ENCODE measurements at places on chromosomes 1 and 21.

DNA sequence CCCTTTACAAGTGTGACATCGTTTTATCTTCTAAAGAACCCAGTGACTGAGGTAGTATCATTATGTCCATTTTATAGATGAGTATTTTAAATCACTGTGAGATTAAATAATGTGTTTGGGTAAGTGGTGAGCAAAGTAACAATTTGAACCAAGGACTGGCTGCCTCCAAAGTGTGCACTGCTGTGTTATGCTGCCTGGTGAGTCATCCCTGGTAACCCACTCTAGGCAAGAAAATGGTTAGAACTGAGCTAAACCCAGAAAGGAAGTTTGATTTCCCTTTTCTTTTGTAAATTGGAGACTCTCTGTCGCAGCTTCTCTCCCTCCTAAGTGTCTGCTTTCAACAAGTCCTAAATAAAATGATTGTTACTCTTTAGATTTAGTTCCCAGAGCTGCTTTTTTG, 342.8 kb upstream of the KAZN start:
- H3K4me1 ChIP-seq, result no peaks in the 10 kb centered on the region
- H3K27ac ChIP-seq, result no peak overlapping the region
- no peak overlapping the region for H3K4me3 ChIP-seq
- DNase-seq, result no peak

DNA sequence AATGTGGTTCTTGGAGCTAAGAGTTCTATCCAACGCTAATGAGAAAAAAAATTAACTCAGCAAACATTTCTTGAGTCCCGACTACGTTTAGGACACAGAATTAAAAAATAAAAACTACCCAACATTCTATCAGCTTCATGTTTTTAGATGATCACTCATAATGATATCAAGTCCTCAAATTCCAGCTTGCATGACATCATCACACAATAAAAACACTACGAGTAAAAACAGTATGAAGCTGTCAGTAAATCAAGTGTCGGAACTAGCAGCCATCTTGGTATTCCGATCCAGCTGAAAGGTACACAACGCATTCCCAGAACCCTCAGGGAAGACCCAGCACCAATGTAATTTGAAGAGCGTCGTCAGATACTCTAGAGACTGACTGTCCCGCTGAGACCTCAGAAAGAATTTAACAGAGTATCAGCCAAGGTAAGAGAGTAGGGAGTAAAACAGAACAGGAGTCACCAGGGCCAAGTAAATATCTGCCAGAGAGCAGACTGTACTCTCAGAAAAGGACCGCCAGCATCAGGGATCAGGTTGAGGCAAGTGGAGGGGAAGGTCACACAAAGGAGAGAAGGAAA, 57.0 kb downstream of the NRIP1 start:
- peaks cover 20% of the 10 kb centered on the region for H3K4me1 ChIP-seq
- H3K27me3 ChIP-seq, result no peaks in the 10 kb centered on the region
- H3K27ac ChIP-seq, result no peak overlapping the region
- no peak for DNase-seq

GRCh38 chr1:244760471-244760870, 75.0 kb upstream of the COX20 start:
- no peaks in the 10 kb centered on the region for H3K36me3 ChIP-seq
- peaks cover 32% of the 10 kb centered on the region for H3K27me3 ChIP-seq
- no peak for DNase-seq
- H3K4me3 ChIP-seq, result no peak overlapping the region

- H3K4me1 ChIP-seq, result no peaks in the 10 kb centered on the region
- H3K27me3 ChIP-seq, result peaks cover 27% of the 10 kb centered on the region
- H3K4me3 ChIP-seq, result no peak overlapping the region
Observed at GRCh38 chr1:8256321-8256720, 61.6 kb upstream of the SLC45A1 start.

DNA sequence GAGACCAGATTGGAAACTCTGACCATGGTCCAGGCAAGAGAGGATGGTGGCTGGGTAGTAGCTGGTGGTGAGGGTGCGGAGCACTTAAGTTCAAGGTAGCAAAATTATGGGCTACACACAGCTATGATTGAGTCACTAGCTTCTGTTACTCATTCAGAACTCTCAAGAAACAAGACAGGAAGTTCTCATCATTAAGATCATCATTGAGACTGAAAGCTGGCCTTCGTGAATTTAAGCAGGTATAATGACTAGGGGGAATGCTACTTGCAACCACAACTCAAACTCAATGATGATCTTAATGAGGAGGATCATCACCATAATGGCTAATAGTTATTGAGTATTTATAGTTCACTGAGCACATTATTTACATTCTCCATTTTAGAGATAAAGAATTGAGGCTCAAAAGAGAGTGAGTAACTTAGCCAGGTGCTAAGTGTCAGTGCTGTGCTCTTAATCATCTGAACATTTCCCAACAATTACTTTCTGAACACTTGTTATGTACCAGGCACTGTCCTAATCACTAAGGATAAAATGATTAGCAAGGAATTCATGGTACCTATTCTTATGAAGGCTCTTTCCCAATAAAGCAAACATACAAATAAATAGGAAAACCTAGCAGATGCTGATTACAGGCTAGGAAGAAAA, 286.3 kb upstream of the C1orf105 start:
- no peak for DNase-seq
- no peak overlapping the region for H3K27ac ChIP-seq
- H3K27me3 ChIP-seq, result no peaks in the 10 kb centered on the region
- peaks cover 4% of the 10 kb centered on the region for H3K4me1 ChIP-seq
- peaks cover 2% of the 10 kb centered on the region for H3K36me3 ChIP-seq

DNA sequence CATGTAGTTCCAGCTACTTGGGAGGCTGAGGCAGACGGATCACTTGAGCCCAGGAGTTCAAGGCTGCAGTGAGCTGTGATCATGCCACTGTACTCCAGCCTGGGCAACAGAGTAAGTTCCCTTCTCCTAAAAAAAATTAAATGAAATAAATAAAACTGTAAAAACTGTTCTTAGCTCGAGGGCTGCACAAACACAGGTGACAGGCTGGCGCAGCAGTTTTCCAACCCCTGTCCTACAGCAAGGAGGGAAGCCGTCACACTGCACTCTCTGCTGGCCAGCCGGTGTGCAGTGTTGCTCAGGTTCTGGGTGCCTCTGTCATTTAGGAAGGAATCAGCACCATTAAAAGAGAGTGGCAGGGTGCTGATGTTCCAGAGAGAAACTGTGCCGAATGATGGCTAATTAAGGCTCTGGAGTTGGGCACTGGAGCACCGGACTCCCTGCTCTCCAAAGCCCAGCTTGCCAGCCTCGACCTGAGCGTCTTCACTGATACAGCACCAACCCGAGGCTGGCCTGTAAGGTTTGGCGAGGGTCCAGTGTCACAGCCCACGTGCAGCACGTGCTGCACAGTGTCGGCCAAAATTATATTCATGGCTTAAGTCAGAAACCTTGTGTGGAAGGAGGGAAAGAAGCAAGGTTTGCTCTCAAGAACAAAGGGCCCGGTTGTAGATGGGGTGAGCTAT, 26.4 kb upstream of the KCNAB2 start:
- no peaks in the 10 kb centered on the region for H3K27me3 ChIP-seq
- peaks cover 42% of the 10 kb centered on the region for H3K36me3 ChIP-seq
- peaks cover 8% of the 10 kb centered on the region for H3K4me1 ChIP-seq
- H3K4me3 ChIP-seq, result no peak overlapping the region
- peak overlapping the region; percentile 53 for H3K27ac ChIP-seq

DNA sequence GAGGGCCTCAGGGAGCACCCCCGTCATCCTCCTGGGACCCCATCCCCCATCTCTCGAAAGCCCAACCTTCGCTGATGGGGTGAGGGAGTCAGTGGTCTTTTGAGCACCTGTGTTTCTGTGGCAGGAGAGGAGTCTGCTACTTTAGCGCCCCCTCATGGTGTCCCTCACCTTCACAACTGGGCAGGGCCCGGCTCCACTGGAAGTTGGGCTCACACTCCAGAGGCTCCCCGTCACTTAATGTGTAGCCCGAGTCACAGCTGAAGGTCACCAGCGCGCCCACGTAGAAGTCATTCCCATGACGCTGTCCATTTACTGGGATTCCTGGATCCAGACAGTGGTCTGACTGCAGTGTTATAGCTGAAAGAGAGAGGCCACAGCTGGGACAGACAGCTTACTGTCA, 139.5 kb upstream of the HMGB4 start:
- no peaks in the 10 kb centered on the region for H3K4me1 ChIP-seq
- no peak overlapping the region for H3K4me3 ChIP-seq
- H3K27ac ChIP-seq, result no peak overlapping the region
- DNase-seq, result no peak
- H3K27me3 ChIP-seq, result peaks cover 34% of the 10 kb centered on the region

DNA sequence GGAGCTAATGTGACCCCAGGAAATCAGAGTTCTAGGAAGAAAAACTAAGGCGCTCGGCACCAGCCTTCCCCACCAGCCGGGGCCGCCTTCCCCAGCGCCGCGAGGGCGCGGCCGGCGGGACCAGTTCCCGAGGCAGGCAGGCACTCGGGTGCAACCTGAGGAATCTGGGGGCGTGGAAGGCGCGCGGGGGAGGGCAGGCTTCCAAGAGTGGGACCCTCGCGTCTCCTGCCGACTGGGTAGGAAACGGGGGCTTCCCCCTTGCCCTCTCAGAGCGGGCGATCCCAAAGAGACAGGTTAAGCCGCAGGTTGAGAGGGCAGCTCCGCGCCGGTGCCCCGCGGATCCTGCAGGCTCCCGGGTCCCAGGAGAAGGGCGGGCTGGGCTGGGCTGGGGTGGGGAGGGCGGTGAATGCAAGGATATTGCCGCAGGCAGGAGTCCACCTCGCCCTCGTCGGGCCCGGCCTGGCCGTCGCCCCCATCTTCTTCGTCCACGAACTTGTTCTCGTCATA, 431 bp downstream of the ARPC5 start:
- H3K27me3 ChIP-seq, result no peaks in the 10 kb centered on the region
- H3K36me3 ChIP-seq, result peaks cover 36% of the 10 kb centered on the region
- peaks cover 35% of the 10 kb centered on the region for H3K4me1 ChIP-seq
- no peak for DNase-seq

- H3K27me3 ChIP-seq, result no peaks in the 10 kb centered on the region
- H3K27ac ChIP-seq, result no peak overlapping the region
- no peaks in the 10 kb centered on the region for H3K36me3 ChIP-seq
- peaks cover 6% of the 10 kb centered on the region for H3K4me1 ChIP-seq
- no peak overlapping the region for H3K4me3 ChIP-seq
Observed at GRCh38 chr1:50793521-50793920, 166.5 kb downstream of the FAF1 start.

DNA sequence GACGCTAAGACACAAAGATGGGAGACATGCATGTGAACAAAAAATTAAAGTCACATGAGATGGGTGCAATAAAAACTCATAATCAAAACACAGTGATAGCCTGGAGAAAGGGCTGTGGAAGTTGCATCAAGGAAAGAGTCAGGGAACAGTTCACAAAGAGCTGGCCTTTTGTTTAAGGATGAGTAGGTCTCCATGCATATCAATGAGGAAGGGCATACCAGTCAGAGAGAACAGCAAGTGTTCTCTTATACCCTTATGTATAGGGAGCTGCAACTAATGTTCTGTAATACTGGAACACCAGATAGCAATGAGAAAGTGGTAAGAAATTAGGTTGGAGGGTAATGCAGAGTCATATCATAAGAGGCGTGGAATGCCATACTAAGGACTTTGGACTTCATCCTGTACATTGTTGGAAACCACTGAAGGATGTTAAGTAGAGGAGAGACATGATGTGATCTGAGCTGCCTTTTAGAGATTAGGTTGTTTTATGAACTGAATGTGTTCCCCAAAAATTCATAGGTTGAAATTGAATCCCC, 46.7 kb upstream of the SAMD13 start:
- no peak for DNase-seq
- H3K36me3 ChIP-seq, result no peaks in the 10 kb centered on the region
- no peak overlapping the region for H3K27ac ChIP-seq
- H3K4me3 ChIP-seq, result no peak overlapping the region

GRCh38 chr1:152884506-152884905, 6.4 kb downstream of the SMCP start:
- no peak overlapping the region for H3K4me3 ChIP-seq
- peaks cover 15% of the 10 kb centered on the region for H3K27me3 ChIP-seq
- no peak overlapping the region for H3K27ac ChIP-seq
- no peaks in the 10 kb centered on the region for H3K4me1 ChIP-seq
- no peak for DNase-seq

DNA sequence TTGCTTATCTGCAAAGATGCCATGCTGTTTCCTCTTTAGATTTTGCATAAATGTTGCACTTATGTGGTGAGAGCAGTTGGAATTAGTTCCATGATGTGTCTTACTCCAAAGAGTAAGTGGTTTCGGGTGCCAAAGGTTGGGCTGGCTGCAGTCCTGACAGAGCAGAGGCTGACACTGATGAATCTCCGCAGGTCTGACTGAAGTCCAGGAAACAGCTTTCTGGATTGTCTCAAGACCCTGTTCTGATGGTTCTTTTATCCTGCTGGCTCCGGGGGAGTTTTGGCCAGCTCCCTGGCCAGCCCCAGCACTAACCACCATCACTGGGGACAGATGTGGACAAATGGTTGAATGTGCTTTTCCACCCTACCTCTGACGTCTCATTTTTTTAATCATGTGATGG, 207.2 kb upstream of the KIAA0040 start:
- peaks cover 52% of the 10 kb centered on the region for H3K27me3 ChIP-seq
- no peaks in the 10 kb centered on the region for H3K36me3 ChIP-seq
- H3K4me1 ChIP-seq, result no peaks in the 10 kb centered on the region
- no peak overlapping the region for H3K27ac ChIP-seq
- DNase-seq, result no peak

- H3K4me3 ChIP-seq, result no peak overlapping the region
- H3K36me3 ChIP-seq, result no peaks in the 10 kb centered on the region
- H3K27me3 ChIP-seq, result peaks cover 36% of the 10 kb centered on the region
- H3K27ac ChIP-seq, result no peak overlapping the region
- H3K4me1 ChIP-seq, result no peaks in the 10 kb centered on the region
Observed at GRCh38 chr1:227255086-227255732, 63.1 kb downstream of the CDC42BPA start.

- H3K4me3 ChIP-seq, result no peak overlapping the region
- H3K27me3 ChIP-seq, result no peaks in the 10 kb centered on the region
- no peaks in the 10 kb centered on the region for H3K36me3 ChIP-seq
- H3K4me1 ChIP-seq, result no peaks in the 10 kb centered on the region
Observed at GRCh38 chr21:34185026-34185750, 111.8 kb downstream of the MRPS6 start.

DNA sequence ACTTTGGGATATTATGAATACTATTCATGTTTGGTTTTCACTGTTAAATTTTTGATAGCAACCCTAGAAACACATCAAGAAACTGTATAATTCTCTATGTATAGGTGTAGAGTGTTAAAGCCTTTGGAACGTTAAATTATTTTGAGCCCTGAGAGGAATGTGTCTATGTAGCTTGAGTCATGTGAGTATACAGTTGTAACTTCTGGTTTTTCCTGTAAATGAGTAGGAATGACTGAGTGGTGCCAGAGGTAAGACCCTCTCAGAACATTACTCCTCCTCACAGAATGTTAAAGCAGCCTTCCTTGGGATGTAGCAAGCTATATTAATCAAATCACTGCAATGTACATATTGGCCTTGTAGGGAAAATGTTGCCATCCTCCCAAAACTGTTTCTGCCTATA, 69.0 kb downstream of the C1orf21 start:
- H3K36me3 ChIP-seq, result no peaks in the 10 kb centered on the region
- H3K4me1 ChIP-seq, result peaks cover 61% of the 10 kb centered on the region
- no peak overlapping the region for H3K4me3 ChIP-seq
- H3K27me3 ChIP-seq, result no peaks in the 10 kb centered on the region
- H3K27ac ChIP-seq, result no peak overlapping the region

GRCh38 chr1:84291882-84292655, 9.4 kb upstream of the SAMD13 start:
- H3K36me3 ChIP-seq, result no peaks in the 10 kb centered on the region
- no peak overlapping the region for H3K4me3 ChIP-seq
- H3K4me1 ChIP-seq, result no peaks in the 10 kb centered on the region
- no peak overlapping the region for H3K27ac ChIP-seq
- H3K27me3 ChIP-seq, result peaks cover 40% of the 10 kb centered on the region
- no peak for DNase-seq
